ENCODE measurements at places on chromosomes 13 and 19.
A peak's percentile ranks its signal among the peaks of the same experiment; 100 is the strongest.

GRCh38 chr19:3115411-3115810, 20.4 kb upstream of the GNA15 start:
- no peak overlapping the region for H3K4me3 ChIP-seq
- H3K27me3 ChIP-seq = no peaks in the 10 kb centered on the region
- H3K4me1 ChIP-seq = peaks cover 2% of the 10 kb centered on the region
- DNase-seq = no peak

DNA sequence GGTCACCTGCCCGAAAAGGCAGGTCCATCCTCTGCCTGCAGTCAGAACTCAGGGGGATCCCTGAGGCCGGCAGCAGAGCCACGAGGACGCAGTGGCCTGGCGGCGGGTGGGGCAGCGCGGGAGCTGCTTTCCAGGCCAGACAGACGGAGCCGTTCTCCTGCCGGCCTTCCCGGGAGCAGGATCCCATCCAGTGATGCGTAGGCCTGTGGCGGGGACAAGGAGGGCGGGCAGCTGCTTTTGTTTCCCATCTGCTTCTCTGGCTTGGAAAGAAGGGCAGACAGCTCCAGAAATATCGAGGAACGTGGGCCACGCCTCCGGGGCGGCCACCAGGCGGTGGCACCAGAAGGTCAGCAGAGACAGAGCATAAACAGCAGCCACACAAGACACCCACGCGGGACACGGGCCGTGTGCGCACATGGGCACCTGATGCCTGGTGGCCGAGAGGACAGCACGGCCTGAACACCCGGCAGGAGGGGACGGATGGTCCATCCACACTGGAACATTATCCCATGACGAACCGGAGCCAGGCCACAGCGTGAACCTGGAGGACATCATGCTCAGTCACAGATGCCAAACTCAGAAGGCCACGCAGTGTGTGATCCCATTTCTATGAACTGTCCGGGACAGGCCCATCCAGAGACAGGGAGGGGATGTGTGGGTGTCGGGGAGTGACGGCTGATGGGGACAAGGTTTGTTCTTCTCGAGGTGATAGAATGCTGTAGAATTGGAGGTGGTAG, 13.9 kb upstream of the MKNK2 start:
- H3K27me3 ChIP-seq = no peaks in the 10 kb centered on the region
- H3K36me3 ChIP-seq = peaks cover 13% of the 10 kb centered on the region
- peaks cover 26% of the 10 kb centered on the region for H3K4me1 ChIP-seq
- no peak for DNase-seq

GRCh38 chr19:4042731-4043082, 24.0 kb downstream of the ZBTB7A start:
- peaks cover 43% of the 10 kb centered on the region for H3K36me3 ChIP-seq
- no peaks in the 10 kb centered on the region for H3K27me3 ChIP-seq
- H3K4me3 ChIP-seq = no peak overlapping the region
- DNase-seq = no peak
- peak overlapping the region; percentile 65 for H3K27ac ChIP-seq
- H3K4me1 ChIP-seq = peaks cover 3% of the 10 kb centered on the region

GRCh38 chr13:112975401-112975939, 6.5 kb downstream of the MCF2L start:
- H3K27me3 ChIP-seq = no peaks in the 10 kb centered on the region
- no peak overlapping the region for H3K4me3 ChIP-seq
- DNase-seq = no peak
- H3K4me1 ChIP-seq = peaks cover 4% of the 10 kb centered on the region

GRCh38 chr19:7006135-7006704, 15.0 kb downstream of the MBD3L2B start:
- H3K36me3 ChIP-seq = peaks cover 2% of the 10 kb centered on the region
- H3K27me3 ChIP-seq = no peaks in the 10 kb centered on the region
- no peak for DNase-seq
- H3K4me1 ChIP-seq = peaks cover 46% of the 10 kb centered on the region

DNA sequence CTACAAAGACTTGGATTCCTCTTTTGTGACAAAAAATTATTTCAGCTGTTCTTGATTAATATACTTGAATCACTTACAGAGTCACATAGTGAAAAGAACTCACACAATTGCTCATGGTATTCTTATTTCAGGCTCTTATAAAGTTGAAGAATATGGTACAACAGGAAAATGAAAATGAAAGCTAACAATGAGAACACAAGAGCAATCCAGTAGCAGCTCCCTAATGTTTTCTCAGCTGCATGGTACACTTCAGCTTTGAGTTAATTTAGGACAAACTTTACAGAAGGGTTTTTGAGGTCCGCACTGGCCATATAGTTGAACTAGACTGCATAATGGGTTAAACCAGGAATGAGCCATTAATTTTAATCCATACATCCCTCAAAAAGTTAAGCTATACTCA, 1261.8 kb downstream of the SLITRK5 start:
- peaks cover 14% of the 10 kb centered on the region for H3K4me1 ChIP-seq
- no peaks in the 10 kb centered on the region for H3K27me3 ChIP-seq
- no peak for DNase-seq

DNA sequence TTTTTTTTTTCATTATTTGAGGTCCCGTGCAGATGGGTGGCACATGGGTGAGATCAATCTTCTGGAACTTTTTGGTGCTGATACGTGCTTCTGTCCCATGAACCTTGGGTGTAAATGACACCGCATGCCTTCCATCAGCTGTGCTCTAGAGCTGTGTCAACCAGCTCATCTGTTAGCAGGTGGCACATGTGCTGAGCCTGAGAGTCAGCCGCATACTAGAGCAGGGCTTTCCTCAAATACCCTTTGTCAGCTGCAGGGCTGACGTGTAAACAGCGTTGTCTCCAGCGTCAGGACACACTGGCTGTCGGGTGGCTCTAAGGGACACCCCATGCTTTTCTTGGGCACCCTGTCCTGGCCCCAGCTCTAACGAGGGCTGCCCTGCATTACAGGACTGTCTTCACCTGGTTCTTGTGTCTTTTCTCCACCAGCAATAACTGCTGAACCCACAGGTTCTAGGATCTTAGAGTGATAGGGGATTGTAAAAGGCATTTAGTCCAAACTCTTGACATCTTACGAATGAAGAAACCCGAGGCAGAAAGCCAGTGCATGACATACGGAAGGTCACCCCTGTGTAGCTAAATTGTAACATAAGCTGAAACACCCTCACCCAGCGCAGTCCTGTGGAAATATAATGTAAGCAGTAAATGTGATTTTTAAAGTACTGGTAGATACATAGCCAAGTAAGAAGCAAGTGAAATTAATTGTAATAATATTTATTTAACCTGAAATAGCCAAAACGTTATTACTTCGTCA, 119.5 kb downstream of the LRCH1 start:
- no peak for DNase-seq
- peaks cover 36% of the 10 kb centered on the region for H3K4me1 ChIP-seq
- H3K36me3 ChIP-seq = peaks cover 48% of the 10 kb centered on the region
- H3K27me3 ChIP-seq = no peaks in the 10 kb centered on the region
- H3K4me3 ChIP-seq = no peak overlapping the region

- no peaks in the 10 kb centered on the region for H3K36me3 ChIP-seq
- H3K27me3 ChIP-seq = no peaks in the 10 kb centered on the region
- H3K4me1 ChIP-seq = no peaks in the 10 kb centered on the region
- H3K27ac ChIP-seq = no peak overlapping the region
- H3K4me3 ChIP-seq = no peak overlapping the region
These were observed 1014.9 kb upstream of the ATXN8OS start for GRCh38 chr13:69092615-69093322.

DNA sequence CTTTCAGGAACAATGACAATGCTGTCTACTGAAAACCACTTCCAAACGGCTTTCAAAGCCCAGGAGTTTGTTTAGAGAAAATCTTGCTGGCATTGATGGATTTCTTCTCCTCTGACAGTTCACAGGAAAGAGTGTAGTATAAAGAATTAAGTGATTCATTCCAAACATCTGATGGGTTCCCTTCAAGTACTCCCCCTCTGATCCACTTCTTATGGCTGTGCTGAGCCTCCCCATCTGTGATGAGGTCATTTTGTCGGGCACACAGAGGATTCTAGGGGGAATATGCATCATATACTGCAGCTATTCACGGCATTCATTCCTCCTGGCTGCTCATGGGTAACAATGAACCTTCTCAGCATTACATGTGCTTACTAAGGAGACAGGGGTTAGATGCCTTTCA, 107.9 kb downstream of the RGCC start:
- peaks cover 40% of the 10 kb centered on the region for H3K36me3 ChIP-seq
- H3K27ac ChIP-seq = peak overlapping the region; percentile 12
- H3K4me1 ChIP-seq = peaks cover 12% of the 10 kb centered on the region
- H3K27me3 ChIP-seq = no peaks in the 10 kb centered on the region
- no peak overlapping the region for H3K4me3 ChIP-seq

DNA sequence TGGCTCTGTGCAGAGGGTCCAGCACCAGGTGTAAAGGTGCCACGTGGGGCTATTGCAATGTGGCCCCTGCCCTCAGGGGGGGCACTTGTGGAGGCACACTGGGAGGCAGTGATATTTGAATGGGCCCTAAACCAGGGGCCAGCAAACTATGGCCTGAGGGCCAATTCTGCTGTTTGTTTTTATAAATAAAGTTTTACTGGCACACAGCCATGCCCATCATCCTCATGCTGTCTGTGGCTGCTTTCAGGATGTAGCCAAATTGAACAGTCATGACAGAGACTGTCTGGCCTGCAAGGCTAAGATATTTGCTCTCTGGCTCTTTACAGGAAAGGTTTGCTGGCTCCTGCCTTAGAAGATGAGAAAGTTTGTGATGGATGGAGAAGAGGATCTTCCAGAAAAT, 33.9 kb upstream of the RANBP3 start:
- no peaks in the 10 kb centered on the region for H3K27me3 ChIP-seq
- no peak overlapping the region for H3K27ac ChIP-seq
- no peak for DNase-seq
- H3K4me3 ChIP-seq = no peak overlapping the region
- H3K4me1 ChIP-seq = no peaks in the 10 kb centered on the region

DNA sequence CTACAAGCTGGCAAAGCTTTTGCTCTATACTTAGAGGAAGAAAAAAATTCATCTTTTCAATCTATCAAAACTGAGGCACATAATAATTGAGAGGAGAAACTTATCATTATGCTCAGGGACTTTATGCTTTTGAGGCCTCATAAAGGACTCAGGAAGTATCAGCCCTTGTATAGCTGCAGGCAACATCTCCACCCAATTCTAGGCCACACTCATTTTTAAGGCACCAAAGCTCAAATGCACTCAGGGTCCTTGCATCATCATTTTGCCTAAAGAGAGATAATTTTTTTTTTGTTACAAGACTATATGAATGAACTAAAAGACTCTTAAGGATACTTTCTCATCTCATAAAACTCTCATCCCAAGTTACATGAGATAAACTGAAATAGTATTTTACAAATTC, 78.5 kb downstream of the PCDH9 start:
- no peaks in the 10 kb centered on the region for H3K4me1 ChIP-seq
- DNase-seq = no peak
- H3K27me3 ChIP-seq = no peaks in the 10 kb centered on the region
- no peak overlapping the region for H3K27ac ChIP-seq
- no peaks in the 10 kb centered on the region for H3K36me3 ChIP-seq

DNA sequence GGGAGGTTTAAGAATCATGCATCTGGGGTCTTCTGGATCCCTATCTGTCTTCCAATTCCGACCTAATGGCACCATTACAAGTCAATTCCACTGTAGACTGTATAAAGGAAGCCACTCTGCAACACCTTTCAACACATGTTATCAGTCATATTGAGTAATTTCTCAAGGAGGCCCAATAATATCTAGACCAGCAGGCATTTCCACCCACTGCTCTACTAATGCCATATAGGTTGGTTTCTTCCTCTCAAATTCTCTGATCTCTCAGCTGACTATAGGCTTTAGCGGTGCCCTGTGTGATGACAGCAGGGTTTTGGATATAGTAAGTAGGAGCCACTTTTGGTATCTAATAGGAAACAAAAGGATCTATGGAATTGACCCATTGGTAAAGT, 12.4 kb upstream of the ITM2B start:
- DNase-seq = no peak
- H3K4me1 ChIP-seq = peaks cover 61% of the 10 kb centered on the region
- H3K4me3 ChIP-seq = peak overlapping the region; percentile 76
- peaks cover 12% of the 10 kb centered on the region for H3K36me3 ChIP-seq
- no peaks in the 10 kb centered on the region for H3K27me3 ChIP-seq
- peak overlapping the region; percentile 93 for H3K27ac ChIP-seq

DNA sequence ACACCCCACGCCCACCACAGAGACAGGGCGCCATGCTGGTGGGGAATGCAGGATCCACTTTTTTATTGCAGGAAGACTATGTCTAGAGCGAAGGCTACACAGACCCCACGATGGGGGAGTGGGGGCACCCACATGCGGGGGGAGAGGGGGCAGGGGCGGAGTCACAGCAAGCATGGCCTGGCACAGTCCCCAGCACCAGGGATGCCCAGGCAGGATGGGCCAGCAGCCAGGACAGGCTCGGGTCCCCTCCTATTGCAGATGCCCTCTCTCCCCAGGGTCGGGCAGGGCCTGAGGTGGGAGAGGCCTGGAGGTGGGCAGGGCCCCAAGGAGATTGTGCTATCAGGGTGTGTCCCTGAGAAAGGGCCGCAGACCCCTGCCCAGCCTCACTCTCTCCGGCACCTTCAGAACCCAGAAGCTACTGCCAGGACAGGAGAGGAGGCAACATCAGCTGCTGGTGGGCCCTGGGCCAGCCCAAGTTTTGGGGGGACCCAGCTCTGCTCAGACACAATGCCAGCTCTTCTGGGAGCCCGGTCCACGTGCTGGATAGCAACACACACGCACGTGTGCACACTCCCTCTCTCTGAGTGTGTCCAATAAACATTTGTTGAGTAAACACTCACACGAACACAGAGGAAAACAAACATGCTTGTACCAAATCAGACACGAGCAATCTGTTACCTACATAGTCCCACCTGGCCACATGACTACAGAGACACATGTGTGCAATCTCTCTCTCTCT, 6.5 kb downstream of the DIRAS1 start:
- peaks cover 11% of the 10 kb centered on the region for H3K27me3 ChIP-seq
- peaks cover 14% of the 10 kb centered on the region for H3K4me1 ChIP-seq
- H3K27ac ChIP-seq = no peak overlapping the region
- no peaks in the 10 kb centered on the region for H3K36me3 ChIP-seq

GRCh38 chr13:84812078-84812477, 929.8 kb upstream of the SLITRK1 start:
- no peaks in the 10 kb centered on the region for H3K36me3 ChIP-seq
- H3K27me3 ChIP-seq = no peaks in the 10 kb centered on the region
- DNase-seq = no peak
